SJSA1 (cell line): ENCODE measurements at places on chromosomes 12 and 14. TPM values are rescaled to one million over a fixed set of nuclear protein-coding genes. Genes with fewer than 3 reads are reported as not detected.
A peak's percentile ranks its signal among the peaks of the same experiment; 100 is the strongest.

GRCh38 chr12:45234139-45234865 is 18.4 kb downstream of the ANO6 start:
- DNase-seq = peak; percentile 93

GRCh38 chr12:80041692-80042091 is 57.6 kb upstream of the OTOGL start:
- no peak for DNase-seq

- DNase-seq = no peak
These were observed 38.2 kb downstream of the BDKRB1 start for GRCh38 chr14:96294246-96294645.

DNA sequence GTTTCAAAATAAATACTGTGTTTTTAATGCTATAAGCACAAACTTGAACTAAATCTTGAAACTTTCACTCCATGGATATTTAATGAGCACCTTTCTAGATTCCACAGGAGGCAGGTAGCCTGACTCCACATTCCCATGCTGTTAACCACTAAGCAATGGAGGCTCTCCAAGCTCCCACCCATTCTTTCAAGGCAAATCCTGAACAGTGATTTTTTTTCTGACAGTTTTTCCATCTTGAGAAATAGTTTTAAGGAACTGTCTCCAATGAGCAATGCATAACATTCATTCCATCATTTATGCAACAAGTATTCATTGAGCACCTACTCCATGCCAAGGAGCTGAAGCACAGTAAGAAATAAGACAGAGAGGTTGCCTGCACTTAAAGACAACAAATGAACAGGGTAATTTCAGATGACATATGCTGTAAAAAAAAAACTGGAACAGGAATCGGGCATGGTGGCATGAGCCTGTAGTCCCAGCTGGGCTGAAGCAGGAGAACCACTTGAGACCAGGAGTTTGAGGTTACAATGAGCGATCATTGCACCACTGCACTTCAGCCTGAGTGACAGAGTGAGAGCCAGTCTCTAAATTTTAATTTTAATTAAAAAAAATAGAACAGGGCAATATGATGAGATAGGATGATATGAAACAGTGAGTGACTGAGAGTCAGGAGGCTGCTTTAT is 102.3 kb upstream of the CPSF6 start:
- no peak for DNase-seq

DNA sequence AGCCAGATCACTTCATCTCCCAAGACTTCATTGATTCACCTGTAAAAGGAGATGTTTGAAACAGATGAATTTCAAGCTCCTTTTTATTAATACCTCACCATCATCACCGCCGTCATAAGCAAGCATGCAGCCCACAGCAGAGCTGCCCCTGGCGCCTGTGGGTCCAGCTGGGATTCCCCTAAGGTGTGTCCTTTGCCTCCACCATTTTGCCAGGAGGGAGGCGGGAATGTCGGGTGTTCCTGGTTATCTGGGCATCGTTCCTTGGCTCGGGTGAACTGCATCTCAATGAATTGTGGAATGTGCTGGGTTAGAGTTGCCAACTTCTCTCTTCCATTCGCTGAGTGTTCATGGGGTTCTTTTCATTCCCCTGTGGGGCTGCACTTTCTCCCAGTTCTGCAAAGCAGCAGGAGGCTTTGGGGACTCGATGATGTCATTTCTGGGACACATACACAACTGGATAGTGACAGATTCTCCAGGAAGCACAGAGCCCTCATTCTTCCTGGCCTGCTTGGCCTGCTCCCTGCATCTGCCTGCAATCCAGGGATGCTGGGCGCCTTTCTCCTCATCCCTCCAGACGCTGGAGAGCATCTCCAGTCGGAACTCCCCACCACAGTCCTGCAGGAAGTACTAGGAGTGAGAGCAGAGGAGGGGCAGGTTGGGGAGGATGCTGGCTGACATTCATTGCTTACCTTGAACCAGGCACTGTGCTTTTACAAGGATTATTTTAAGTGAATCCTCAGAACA is 10.1 kb downstream of the CCND2 start:
- no peak for DNase-seq

NRXN3 gene
- total RNA-seq = 1.0 and 6.5 TPM in 2 replicates

MSRB3 gene
- 47.2 and 55.9 TPM in 2 replicates for total RNA-seq

ASCL1 gene
- not detected in 2 replicates for total RNA-seq

P2RX2 gene
- not detected in 2 replicates for total RNA-seq

CAPZA3 gene
- total RNA-seq = not detected in 2 replicates
